ENCODE measurements at places on chromosomes 6 and 20. TPM values are rescaled to one million over a fixed set of nuclear protein-coding genes. Genes with fewer than 3 reads are reported as not detected.

The ARMC2 gene
- 2.8 TPM for total RNA-seq

The ZSCAN23 gene
- not detected for total RNA-seq

The NCOA7 gene
- total RNA-seq = 13.6 TPM

The SNAP91 gene
- 0.07 TPM for total RNA-seq

The ZC2HC1B gene
- total RNA-seq = not detected

The TPBG gene
- total RNA-seq = 36.5 TPM

The EFCAB8 gene
- not detected for total RNA-seq

The CLVS2 gene
- total RNA-seq = 0.25 TPM

The PROCR gene
- total RNA-seq = 142 TPM

The TMC2 gene
- total RNA-seq = not detected

The PTCRA gene
- total RNA-seq = not detected

The OOEP gene
- not detected for total RNA-seq

The C2 gene
- 0.31 TPM for total RNA-seq

All from A549 treated with Mapracorat at 1 μM for 4 hours (cell line).